ENCODE measurements at places on chromosomes 7 and 10.

DNA sequence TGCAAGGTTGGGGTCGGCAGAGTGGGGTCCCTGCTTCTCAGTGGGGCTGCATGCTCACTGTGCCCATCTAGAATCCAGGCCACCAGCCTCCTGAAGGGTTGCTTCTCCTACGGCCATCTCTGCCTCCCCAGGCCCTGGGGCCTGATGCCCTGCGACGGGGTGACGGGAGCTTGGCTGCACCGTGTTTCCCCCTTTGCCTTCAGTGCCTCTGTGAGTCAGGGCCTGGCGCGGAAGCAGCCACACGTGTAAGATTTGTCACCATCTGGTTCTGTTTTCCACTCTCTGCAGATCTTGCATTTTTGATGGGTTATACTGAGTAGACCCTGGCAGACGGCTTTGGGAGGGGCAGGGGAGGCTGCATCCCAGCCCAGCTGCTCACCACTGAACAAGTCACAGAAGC is 7.2 kb downstream of the ADAMTS14 start:
- DNase-seq = no peak

DNA sequence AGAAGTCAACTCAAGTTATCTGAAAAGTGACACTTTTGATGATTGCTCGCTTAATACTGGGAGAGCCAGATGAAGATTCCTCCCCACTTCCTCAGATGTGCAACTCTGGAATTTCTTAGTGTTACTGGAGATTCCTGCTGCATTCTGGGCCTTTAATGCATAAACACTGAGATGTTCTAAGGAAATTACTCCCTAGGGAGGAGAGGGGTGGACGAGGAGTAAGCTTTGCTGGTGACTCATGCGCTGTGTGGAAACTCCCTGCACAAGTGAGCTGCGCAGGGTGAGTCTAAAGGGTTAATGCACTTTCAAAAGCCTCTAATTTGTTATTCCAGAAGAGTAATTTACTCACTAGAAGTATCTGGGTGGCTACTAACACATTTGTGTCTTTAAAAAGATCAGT is 46.3 kb downstream of the EGFR start:
- DNase-seq = no peak

DNA sequence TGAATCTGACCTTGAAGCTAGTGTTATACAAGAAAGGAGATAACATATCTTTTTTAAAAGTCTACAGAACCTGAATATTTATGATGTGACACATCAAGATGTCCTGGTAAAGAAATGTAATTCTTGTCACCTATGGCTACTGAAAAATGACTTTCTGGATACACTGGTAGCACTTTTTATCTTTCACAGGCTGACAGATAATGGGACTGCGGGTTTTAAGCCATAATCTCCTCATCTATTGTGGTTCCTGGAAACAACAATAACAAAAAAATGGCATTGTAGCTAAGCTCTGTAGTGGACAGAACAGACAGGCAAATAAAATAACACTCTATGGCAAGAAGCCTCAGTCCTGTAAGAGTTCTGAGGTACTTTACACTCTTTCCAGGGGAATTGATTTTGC is 31.6 kb upstream of the YAE1 start:
- no peak for DNase-seq

GRCh38 chr10:127851661-127852194 is 41.0 kb downstream of the CLRN3 start:
- DNase-seq = no peak

DNA sequence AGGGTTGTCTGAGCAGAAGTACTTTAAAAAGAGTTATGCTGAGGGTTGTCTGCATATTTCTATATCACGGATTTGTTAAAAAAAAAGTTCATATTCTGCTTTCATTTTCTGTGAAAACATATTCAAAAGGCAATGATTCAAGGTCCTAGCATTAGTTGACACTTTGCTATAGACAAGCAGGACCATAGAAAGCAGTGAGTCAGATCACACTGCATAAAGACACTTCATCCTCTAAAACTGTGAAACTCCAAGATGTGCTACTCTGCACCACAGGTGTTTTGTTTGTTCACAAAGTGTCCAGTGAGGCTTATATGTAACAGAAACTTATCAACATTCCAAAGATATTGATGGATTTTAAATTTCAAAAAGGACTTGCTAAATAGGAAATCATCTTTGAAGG is 47.0 kb downstream of the SPAM1 start:
- no peak for DNase-seq

DNA sequence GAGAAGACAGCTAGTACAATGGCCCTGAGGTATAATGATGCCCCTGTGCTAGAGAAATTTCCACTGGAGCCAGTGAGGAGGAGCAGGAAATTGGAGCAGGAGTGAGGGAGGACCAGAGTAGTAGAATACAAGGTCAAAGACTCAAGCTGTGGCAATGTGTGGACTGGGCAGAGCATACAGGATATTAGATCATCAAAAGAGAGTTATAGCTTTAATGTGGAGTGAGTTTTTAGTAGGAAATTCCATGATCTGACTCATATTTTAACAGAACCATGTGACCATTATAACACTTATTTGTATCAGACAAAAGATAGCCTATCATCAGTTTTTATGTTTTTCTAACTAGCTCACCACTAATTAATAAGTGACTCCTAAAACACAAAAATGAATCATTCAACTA is 154.1 kb downstream of the DGKB start:
- no peak for DNase-seq

GRCh38 chr7:43535810-43536585 is 46.9 kb upstream of the STK17A start:
- no peak for DNase-seq

DNA sequence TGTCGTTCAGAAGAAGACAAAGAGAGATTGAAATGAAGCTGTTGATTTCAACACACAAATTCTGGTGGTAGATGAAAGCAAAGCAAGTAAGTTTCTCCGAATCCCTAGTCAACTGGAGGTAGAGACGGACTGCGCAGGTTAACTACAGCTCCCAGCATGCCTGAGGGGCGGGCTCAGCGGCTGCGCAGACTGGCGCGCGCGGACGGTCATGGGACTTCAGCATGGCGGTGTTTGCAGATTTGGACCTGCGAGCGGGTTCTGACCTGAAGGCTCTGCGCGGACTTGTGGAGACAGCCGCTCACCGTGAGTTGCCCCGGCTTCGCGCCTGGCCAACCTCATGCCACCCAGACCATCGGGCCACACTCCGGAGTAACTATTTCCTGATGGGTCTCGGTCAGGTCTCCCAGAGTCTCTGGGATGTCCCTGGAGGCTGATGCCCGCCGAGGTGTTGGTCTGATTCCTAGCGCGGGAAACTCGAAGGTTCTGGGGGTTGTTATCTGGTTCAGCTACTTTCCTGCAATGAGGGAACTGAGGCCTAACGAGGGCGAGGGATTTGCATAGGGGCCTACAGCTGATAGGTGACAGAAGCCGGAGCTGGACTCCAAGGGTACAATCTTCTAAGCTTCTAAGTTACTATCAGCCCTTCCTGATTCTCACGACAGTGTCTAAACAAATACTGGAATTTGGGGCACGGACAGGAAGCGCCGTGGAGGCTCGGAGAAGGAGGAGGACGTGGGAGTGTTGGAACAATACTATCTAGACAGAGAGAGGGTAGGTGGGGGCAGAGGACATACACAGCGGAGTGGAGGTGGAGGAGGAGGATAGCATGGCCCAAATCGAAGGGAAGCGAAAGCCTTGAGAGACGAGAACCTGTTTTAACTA is at the start of gene RPP30:
RPP30 (plus strand) TSS at position 209 of the 882 bp plus-strand sequence; CDS start at position 222, 13 bp downstream.
- DNase-seq = peak; percentile 86

DNA sequence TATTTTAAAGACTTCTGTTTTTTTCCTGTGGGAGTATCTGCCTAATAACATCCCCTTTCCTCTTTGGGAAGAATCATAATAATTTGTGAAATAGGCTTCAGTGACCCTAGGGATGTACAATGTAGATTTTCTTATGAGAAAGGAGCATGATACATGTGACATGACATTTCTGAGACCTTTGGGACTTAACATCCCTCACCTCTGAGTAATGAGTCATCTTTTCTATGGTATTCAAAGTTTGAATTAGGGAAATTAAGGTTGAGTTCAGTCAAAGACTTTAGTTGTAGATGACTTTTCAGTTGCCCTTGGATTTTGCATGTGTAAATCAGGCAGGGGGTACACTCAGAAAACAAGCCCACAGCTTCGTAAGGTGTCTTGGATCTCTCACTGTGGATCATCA is 14.3 kb downstream of the GRK5 start:
- no peak for DNase-seq

DNA sequence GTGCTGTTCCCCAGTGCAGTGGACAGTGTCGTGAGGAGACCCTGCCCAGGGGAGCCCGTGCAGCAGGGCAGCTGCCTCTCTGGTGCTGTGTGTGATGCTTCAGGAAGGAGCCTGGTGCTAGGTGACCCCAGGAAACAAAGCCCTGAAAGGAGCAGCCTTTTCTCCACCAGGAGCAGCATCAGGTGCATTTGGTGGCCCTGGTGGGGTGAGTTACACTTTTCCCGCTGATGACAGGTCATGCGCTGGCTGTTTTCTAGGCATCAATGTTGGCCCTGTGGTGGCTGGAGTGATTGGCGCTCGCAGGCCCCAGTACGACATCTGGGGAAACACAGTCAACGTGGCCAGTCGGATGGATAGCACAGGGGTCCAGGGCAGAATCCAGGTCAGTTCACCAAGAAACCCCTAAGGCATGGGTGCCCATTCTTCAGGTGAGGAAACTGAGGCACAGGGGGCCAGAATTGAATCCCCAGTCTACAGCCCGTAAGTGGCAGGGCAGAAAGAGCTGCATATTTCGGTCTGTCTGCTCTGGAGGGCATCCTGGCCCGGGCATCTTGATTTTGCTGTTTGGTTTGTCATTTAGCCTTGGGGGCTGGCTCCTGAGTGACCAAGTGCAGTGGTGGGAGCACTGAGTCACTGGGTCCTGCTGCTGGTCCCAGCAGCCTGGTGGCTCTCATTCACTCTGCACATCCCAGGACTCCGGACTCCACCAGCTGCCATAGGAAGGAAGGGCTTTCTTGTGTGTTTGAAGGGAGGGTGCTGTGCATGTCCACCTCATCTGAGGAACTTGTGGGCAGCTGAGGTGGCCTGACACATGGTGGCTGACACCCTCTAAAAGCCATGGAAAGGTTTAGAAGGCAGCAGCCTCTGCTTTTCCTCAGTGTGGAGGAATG is 136.3 kb downstream of the ADCY1 start:
- no peak for DNase-seq

DNA sequence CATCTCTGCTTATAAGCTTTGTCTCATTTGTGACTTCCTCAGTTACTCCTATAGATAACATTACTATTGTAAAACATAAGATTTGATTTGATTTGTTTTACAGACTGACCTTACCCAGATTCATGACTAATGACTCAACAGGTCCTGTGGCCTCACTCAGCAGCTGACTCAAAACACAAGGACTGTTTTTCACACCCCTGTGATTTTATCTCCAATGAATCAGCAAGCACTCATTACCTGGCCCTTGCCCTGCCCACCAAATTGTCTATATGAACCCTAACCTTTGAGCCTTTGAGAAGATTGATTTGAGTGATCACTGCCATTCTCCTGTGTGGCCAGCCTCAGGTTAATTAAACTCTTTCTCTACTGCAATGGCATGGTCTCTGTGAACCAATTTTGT is 1064.6 kb upstream of the LRRTM3 start:
- DNase-seq = no peak

GRCh38 chr10:22278441-22278782 is 37.8 kb upstream of the COMMD3 start:
- no peak for DNase-seq

- DNase-seq = no peak
These were observed 1.2 kb upstream of the PALS2 start for GRCh38 chr7:24572016-24572392.

GRCh38 chr10:116190883-116191282 is 82.1 kb downstream of the GFRA1 start:
- no peak for DNase-seq

DNA sequence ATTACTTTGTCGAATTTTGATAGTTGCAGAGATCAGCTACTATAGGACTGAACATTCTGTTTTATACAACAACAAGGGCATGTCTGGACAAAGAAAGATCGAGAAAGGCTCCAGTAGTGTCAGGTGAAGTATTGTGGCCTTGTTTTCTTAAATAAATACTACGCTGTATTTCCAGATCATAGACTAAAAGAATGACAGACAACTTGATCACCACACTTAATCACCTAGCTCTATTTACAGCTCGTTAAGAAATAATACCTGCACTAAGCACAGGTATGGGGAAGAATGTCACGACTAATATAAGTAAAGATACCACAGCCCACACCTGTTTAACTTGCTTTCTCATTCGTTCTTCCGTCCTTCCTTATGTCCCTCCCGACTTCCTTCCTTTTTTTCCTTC is 269.2 kb downstream of the HGF start:
- DNase-seq = no peak

DNA sequence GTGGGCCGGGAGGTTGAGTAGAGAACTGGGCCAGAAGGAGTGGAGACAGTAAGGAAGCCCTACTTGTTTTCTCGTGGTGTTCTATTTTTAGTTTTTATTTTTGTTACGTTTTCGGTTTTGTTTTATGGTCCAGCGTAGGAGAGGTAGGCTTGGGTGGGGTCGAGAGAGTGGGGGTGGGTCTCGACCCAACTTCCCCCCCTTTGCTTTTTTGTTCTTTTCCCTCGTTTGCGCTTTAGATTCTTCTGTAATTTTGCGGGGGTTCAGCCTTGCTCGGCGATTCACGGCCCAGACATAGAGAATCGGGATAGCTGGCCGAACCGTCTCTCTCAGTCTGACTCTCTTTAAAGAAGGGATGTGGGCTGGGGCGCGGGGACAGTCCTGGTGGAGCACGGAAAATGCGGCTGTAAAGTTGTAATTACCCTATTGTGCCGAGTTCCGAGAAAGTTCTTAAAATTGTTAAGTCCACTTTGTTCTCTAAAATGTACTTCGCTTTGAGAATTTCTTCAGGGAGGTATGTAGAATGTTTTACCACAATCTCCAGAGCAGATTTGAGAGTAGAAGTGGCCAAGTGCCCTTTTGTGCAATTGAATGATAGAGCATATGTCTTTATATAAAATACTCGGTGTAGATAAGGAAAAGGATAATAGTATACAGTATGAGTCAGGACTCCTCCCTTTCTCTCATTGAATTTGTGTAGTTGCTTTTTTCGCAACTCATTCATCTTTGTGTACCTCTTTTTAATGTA is 816 bp downstream of the DMTF1 start:
- no peak for DNase-seq

DNA sequence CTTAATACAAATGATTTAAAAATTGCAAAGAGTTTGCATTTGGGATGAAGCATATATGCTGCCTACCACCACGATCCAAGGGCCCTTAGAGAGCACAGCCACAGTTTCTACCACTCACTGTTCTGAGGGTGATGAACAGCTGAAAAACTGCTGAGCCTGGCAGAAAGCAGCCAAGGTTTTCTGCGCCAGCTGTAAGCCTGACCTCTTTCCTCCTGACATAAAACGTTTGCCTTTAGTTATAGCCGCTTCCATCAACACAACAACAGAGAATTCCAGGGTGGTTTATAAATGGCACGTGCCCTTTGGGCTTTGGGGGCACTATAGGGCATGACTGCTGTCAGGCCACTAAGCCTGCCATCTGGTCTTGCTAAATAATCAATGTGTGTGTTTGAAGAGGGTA is 222.8 kb downstream of the RELN start:
- DNase-seq = no peak

GRCh38 chr10:68954904-68955303 is 1.1 kb upstream of the DDX21 start:
- no peak for DNase-seq

Data from B cell (primary cell).